ENCODE measurements at places on chromosomes 16 and 17.

DNA sequence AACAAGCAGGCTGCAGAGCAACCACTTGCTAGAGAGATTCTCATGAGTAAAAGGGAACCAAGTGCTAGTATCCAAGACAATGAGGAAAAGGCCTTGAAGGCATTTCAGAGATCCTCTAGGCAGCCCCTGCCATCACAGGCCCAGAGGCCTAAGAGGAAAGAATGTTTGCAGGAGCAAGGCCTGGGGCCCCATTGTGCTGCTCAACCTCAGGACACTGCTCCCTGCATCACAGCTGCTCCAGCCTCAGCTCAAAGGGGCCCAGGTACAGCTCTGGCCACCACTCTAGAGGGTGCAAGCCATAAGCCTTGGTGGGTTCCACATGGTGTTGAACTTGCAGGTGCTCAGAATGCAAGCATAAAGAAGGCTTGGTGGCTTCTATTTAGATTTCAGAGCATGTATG is 243.0 kb upstream of the RPL38 start:
- DNase-seq, result no peak

DNA sequence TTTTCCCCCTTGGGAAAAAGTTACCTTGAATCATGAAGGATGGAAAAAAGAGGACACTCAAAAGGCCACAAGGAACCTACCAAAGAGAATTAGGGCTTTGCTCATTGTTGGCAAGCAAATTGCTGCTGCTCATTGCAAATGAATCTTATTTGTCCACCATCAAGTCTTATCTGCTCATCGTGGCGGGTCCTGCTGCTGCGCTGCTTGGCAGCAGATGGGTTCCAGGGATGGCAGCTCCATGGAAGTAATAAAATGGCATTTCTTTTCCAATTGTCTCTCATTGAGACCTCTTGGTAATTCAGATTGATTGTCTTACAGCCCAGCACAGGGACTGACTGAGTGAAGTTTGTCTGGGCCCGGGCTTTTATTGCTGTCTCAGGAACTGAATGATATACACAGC is 118.7 kb downstream of the MRM1 start:
- no peak for DNase-seq

DNA sequence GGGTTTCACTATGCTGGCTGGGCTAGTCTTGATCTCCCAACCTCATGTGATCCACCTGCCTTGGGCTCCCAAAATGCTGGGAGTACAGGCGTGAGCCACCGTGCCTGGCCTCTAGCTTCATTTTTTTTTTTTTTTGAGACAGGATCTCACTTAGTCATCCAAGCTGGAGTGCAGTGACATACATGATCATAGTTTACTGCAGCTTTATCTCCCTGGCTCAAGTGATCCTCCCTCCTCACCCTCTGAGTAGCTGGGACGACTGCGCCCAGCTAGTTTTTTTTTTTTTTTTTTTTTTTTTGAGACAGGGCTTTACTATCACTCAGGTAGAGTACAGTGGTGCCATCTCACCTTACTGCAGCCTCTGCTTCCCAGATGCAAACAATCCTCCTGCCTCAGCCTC is 9.7 kb downstream of the RPA1 start:
- DNase-seq, result no peak

GRCh38 chr17:43718544-43718943 is 40.0 kb downstream of the SOST start:
- DNase-seq, result no peak

GRCh38 chr16:31456988-31457360 is 2.3 kb upstream of the ARMC5 start:
- DNase-seq, result no peak

- no peak for DNase-seq
Measured at GRCh38 chr16:29986231-29986630, 9.2 kb downstream of the HIRIP3 start.

- no peak for DNase-seq
Measured at GRCh38 chr16:12805066-12805465, 1.4 kb upstream of the CPPED1 start.

DNA sequence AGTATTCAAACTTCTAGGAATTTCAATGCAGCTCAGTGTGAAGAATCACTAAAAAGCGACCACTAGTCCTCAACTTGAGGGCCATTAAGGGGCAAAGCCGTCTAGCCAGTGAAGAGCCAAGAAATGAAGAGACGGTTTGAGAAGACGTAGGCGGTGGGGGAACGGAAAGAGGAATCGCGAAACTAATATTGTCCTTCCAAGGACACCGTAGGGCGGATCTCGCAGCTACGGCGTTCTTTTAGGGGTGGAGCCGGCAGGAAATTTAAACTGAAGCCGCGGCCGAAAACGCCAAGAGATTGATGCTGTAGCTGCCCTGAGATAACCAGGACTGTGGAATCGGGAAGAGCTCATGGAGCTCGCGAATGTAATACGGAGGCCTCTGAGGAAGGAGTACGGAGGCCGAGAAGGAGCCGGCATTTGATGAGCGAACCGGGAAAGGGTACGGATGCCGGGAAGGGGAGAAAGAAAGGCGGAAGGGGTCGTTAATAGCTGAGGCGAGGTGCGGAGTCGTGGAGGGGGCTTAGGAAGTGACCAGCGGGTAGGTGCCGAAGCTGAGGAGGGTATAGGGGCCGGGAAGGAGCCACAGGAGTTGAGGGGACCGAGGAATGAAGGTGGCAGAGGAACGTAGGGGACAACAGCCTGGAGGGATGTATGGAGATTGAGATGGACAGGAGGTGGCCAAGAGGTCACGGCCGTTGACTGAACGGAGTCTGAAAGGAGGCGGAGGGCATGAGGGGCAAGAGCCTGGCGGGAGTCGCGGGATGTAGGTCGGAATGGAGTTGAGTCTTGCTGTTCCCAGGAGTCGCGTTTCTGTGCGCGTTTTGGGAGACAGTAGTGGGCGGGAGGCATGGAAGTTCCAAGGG is at the start of gene DBF4B:
Gene DBF4B (plus strand): TSS at position 265 of the 863 bp plus-strand sequence. CDS start 156 bp downstream, at position 421.
- peak; percentile 81 for DNase-seq

GRCh38 chr16:51431517-51432241 is 280.6 kb upstream of the SALL1 start:
- no peak for DNase-seq

- no peak for DNase-seq
Measured at GRCh38 chr17:35542990-35543389, 5.5 kb upstream of the SLFN12L start.

DNA sequence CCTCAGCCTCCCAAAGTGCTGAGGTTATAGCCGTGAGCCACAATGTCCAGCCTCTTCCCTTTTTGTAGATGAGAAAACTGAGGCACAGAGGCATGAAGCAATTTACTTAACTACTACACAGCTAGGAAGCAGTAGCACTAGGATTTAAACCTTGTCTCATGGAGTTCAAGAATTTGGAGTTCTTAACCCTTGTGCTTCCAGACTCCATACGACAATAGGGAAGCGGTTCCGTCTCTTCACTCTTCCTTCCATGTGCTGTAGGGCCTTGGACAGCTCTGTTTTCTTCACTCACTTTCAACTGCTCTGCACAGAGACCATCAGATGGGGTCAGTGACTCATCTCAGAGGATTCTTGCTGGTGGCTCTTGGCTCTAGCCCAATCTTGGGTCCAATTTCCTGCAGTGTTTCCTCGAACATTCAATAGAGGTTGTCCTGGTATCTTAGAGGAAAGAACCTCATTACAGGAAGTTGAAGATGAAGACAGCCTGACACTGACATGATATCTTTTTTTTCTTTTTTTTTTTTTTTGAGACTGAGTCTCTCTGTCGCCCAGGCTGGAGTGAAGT is 19.3 kb downstream of the ITGAL start:
- no peak for DNase-seq

DNA sequence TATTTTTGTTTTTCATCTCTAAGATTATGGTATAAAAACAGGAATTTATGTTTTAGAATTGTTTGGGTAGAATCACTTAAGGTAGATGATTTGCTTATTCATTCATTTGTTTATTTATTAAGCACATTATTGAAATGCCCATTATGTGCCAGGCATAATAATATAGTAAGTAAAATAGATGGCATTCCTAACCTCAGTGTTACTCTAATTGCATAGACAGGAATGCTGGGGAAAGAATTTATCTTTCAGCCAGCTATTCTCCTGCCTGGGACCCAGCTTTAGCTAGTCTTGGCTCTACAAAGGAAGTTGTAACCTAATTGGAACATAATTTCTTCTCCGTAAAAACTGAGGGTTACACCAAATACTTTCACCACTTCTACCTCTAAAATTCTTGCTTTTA is 44.6 kb downstream of the NFAT5 start:
- no peak for DNase-seq

- no peak for DNase-seq
Measured at GRCh38 chr16:8718851-8719680, 44.6 kb downstream of the ABAT start.

- no peak for DNase-seq
Measured at GRCh38 chr17:77968788-77969187, 10.3 kb downstream of the TNRC6C start.

GRCh38 chr16:10070591-10070990 is 111.6 kb downstream of the GRIN2A start:
- no peak for DNase-seq

- DNase-seq, result no peak
Measured at GRCh38 chr16:53501216-53501859, 1.7 kb downstream of the AKTIP start.

- no peak for DNase-seq
Measured at GRCh38 chr16:69017036-69017783, 88.2 kb upstream of the HAS3 start.

DNA sequence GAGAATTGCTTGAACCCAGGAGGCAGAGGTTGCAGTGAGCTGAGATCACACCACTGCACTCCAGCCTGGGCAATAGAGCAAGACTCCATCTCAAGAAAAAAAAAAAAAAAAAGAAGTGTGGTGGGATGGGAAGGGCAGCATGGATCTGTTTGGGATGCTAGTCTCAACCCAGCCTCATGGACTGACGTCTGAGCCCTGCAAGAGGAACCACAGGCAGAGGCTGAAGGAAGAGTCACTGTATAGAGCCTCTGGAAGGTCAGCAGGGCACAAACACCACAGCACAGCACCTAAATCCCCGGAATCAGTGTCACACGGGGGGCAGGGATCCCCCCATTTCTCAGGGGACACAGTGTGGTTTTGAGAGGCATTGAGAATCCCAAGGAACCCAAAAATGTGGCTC is 10.9 kb upstream of the CXCL16 start:
- no peak for DNase-seq

GRCh38 chr17:44972953-44973352 is 4.8 kb upstream of the C1QL1 start:
- DNase-seq, result no peak

DNA sequence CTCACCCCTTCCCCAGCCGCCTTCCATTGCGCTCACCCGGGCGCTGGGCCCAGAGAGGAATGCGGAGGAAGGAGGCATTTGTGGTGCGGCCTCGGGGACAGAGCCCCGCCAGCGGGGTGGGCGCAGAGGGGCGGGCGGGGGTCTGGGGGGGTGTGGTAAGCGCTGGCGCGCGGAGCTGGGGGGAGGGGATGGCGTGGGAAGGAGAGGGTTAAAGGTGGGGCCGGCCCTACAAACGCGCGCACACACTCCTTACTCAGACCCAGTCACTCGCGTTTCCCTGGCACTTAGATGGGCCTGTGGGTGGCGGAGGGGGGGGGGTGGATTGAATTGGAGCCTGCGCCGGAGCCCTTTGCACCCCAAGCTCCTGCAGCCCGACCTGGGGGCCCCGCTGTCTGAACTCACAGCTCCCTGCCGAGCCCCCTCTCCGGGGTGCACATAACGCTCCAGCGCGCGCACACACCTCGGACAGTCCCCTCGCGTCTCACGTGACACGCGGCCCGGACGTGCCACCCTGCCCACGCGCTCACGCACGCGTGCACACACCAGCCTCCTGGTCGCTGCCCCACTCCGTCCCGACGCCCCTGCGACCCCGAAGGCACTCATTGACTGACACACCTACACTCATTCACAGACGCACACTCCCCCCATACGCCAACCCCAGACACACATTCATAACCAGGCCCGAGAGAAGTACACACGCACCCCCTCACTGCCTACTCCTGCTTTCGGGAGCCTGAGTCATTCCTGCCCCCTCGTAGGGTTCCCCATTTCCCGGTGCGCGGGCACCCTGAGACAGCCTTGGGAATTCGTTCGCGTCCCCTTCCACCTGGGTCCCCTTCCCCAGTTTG is 844 bp downstream of the TBKBP1 start:
- DNase-seq, result peak; percentile 73

DNA sequence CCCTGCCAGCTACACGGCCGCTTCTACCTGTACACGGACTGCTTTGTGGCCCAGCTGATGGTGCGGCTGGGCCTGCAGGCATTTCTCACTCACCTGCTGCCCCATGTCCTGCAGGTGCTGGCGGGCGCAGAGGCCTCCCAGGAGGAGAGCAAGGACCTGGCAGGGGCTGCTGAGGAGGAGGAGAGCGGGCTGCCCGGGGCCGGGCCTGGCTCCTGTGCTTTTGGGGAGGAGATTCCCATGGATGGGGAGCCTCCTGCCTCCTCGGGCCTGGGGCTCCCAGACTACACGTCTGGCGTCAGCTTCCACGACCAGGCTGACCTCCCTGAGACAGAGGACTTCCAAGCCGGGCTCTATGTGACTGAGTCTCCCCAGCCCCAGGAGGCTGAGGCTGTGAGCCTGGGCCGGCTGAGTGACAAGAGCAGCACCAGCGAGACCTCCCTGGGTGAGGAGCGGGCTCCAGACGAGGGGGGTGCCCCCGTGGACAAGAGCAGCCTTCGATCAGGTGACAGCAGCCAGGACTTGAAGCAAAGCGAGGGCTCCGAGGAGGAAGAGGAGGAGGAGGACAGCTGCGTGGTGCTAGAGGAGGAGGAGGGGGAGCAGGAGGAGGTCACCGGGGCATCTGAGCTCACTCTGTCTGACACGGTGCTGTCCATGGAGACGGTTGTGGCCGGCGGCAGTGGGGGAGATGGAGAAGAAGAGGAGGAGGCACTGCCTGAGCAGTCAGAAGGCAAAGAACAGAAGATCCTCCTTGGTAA is 3.5 kb downstream of the WDR81 start:
- no peak for DNase-seq

GRCh38 chr16:26982422-26982821 is 84.3 kb upstream of the C16orf82 start:
- DNase-seq, result no peak

- DNase-seq, result no peak
Measured at GRCh38 chr16:65178151-65178550, 56.3 kb upstream of the CDH11 start.

GRCh38 chr17:80491478-80492342 is 15.3 kb upstream of the NPTX1 start:
- DNase-seq, result no peak

GRCh38 chr17:83006515-83007455 is 72.6 kb upstream of the METRNL start:
- DNase-seq, result no peak

DNA sequence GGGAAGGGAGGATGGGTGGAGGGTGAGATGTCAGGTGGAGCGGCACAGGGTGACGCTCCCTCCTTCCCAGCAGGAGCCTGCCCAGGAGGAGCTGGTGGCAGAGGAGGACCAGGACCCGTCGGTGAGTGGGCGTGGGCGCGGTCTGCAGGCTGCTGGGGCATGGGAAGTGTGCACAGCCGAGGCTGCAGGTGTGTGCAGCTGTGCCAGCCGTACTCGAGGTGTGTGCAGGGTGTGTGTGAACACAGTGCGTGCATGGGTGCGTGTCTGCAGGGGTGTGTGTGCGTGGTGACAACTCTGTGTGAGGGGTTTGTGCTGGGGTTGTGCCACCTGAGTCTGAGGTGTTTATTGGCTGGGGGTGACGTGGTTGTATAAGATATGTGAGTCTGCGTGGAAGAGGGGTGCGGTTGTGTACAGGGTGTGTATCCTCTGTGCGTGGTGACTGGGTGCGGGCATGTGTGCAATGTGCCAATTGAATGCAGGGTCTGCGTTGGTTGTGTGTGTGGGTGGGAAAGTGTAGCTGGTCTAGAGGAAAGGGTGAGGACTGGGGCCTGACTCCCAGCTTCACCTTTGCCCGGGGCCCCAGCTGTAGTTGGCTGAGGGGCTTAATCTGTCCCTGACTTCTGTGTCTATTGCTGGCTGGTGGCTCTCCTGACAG is 670 bp downstream of the TNFSF12 start:
- peak; percentile 55 for DNase-seq
